Type B pancreatic cell (in vitro differentiated cells): ENCODE measurements at places on chromosomes 6 and 20.

- no peak for DNase-seq
Observed at GRCh38 chr6:105363100-105363754, 39.7 kb downstream of the PREP start.

DNA sequence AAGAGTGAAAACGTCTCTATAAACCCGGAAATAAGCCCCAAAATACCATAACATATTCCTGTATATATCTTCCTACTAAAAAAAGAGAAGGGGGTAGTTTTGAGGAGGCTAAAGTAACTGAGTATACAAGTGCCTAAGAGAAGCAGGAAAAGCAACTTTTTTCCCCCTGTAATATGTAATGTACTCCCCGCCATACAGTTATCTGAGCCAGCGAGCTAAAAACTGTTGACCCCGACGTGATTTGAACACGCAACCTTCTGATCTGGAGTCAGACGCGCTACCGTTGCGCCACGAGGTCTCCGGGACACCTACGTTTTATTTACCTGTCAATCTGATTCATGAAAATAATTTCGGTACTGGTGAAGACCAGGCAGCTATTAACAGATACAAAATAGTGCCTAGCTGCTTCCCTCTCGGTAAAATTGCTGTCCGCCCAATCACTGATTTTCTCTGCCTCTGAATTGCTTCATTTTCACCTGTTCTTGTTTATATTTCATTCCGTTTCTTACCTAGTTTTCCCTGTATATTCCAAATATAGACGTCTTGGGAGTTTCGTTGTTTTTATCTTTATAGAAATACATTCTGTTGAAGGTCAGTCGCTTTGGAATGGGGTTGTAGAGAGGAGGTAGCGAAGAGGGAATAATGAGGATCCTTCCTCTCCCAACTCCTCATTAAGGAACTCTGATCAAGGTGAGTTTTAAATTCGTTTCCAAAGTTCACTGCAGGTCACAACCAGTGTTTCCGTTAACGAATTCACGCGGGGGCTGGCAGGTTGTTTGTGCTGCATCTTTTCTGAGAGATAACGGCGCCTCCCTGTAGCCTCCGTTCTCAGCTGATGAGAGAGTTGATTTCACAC, 33.6 kb upstream of the BTN3A2 start:
- no peak for DNase-seq

- DNase-seq: no peak
Observed at GRCh38 chr20:46013322-46013828, 4.7 kb downstream of the MMP9 start.

DNA sequence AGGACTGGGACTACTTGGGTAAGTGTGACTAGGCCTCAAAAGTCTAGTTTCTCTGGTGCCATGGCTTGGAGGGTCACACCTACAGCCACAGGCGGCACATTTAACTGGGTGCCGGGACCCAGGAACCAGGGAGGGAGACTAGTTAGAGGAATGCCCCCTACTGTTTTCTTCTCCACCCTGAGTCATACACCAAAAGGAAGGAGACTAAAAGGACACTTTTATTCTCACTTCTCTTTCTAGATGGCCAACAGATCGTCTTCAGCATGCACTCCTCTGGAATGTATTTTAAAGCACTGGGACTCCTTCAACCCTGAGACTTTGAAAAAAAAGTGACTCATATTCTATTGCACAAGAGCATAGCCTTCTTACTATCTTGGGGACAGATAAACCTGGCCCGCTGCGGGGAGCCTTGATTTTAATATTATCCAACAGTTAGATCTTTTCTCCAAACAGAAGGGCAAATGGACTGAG, 33.4 kb downstream of the PLN start:
- no peak for DNase-seq

GRCh38 chr6:140540743-140541142, 1166.3 kb upstream of the CITED2 start:
- no peak for DNase-seq

DNA sequence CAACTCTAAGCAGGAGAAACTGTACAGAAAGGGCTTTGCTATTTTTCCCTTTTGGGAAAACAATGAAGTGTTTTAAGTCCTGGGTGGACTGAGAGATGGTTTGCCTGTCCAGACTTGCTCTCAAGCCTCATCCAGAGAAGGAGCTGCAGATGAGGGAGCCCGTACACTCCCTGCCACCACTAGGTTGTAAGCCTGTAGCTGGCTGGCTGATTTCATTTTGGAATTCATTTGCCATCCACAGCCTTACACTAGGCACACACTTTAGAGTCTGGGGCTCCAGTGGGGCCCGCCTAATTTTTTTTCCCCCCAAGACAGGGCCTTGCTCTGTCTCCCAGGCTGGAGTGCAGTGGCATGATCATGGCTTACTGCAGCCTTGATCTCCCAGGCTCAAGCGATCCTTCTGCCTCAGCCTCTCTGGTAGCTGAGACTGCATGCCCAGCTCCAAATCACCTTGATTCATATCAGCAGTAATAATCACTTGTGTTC, 28.4 kb downstream of the POFUT1 start:
- no peak for DNase-seq
